Activated CD8-positive, alpha-beta memory T cell treated with anti-CD3 and anti-CD28 coated beads for 1 hour (primary cell): ENCODE measurements at places on chromosomes 7 and 10.

DNA sequence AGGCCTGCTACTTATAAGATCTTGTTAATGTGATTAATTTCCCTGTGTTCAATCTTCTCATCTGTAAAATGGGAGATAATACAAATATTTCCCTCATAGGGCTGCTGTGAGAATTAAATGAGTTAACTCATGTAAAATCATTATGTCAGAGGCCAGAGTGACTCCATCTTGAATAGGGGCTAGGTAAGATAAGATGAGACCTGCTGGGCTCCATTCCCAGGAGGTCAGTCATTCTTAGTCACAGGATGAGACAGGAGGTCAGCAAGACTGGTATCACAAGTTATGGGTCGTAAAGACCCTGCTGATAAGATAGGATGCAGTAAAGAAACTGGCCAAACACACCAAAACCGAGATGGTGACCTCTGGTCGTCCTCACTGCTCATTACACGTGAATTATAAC lies 200.7 kb downstream of the CYP26A1 start:
- no peak for DNase-seq

DNA sequence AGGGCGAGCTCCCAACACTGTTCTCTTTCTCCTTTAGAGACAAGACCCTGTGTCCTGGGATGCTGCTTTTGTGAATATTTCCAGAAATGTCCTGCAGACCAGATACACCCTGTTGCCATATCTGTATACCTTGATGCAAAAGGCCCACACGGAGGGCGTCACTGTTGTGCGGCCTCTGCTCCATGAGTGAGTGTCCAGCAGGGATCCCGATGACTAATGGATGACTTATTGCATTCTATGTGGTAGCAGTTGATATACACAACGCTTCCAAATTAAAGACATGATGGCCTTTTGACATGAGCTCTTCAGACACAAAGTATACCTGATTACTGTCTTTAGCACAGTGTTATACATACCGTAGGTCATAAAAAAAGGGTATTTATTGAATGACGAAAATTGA lies 45.0 kb upstream of the MGAM2 start:
- DNase-seq: no peak

DNA sequence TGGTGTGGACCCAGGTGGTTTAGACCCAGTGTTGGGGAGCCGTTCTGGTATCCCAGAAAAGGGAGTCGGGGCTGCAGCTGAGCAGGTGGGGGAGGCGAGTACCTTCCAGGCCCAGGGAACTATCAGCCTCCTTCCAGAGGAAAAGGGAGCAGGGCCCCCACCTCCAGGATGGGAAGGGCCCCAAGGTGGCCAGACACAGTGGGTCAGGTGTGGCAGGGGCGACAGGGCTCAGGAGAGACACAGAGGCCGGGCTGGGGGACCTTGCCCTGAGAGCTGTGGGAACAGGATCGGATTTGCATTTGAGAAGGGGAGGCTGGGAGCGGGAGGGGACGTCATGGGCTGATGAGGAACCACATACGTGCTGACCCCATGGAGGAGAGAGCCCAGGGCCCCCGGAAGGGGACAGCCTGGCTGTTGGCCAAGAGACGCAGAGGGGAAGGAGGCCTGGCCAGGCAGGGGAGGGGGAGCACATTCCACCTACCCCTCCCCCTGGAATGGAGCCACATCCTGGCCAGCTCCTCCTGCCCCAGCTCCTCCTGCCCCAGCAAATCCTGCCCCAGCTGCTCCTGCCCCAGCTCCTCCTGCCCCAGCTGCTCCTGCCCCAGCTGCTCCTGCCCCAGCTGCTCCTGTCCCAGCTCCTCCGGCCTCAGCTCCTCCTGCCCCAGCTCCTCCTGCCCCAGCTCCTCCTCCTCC lies 9.7 kb upstream of the TTYH3 start:
- DNase-seq: no peak

GRCh38 chr7:151634643-151635042 lies 114.9 kb upstream of the RHEB start:
- no peak for DNase-seq

GRCh38 chr7:105250706-105251105 lies 138.0 kb downstream of the SRPK2 start:
- no peak for DNase-seq

GRCh38 chr7:70307544-70308106 lies 709.4 kb downstream of the AUTS2 start:
- DNase-seq: no peak

- no peak for DNase-seq
Measured at GRCh38 chr7:36967387-36967786, 243.1 kb upstream of the AOAH start.

GRCh38 chr10:124999433-125000365 lies 57.8 kb downstream of the ZRANB1 start:
- DNase-seq: no peak

- no peak for DNase-seq
Measured at GRCh38 chr10:89889606-89890005, 188.2 kb downstream of the KIF20B start.

DNA sequence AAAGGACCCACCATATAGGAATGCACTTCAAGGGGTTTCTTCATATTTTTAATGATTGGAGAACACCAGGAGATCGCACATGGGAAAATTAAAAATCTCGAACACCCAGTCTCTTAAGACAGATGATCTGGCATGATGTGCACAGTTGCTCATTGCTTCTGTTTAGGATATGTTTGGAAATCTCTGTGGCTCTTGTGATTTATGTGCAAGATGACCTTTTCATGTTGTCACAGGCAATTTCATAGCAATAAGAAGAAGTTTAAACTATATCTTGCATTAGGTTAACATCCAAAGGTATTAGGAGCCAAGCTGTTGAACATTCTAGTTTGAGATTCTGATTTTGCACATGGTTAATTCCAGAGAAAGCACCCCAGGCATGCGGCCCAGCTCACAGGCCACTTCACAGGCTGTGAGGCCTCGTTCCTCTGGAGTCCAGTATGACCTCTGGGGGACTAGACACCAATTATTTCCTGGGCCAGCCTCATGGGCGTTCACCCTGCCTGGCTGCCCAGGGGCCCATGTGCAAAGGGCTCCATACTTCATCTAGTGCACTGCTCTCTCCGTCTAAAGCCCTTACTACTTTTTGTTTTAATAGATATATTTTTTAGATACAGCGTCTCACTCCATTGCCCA lies 28.4 kb downstream of the CAMK1D start:
- DNase-seq: no peak
